ENCODE measurements at places on chromosomes 7 and 10.
A peak's percentile ranks its signal among the peaks of the same experiment; 100 is the strongest.

DNA sequence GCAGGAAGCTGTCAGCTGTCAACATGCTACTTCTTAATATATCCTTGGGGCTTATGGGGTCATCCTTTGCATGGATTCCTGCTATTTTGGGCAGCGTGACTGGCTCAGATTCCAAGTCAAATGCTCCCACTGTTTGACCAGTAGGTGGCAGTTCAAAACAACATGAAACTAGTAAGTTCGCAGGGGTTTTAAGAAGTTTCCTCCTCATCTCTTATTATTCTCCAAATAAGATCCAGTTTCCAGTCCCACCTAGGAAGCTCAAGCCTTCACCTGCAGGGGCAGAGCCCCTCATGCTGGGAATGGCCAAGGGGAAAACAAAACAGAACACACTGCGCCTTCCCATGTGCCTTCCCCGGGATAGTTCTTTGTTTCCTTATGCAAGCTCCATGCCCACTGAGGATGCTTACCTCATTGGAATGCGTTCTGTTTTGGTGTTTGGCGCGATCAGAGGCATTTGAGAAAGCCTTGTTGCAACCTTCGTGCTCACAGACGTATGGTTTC lies 259.8 kb downstream of the GLI3 start:
- DNase-seq: peak; percentile 76

- DNase-seq: no peak
Measured at GRCh38 chr7:24531255-24531654, 42.0 kb upstream of the PALS2 start.

DNA sequence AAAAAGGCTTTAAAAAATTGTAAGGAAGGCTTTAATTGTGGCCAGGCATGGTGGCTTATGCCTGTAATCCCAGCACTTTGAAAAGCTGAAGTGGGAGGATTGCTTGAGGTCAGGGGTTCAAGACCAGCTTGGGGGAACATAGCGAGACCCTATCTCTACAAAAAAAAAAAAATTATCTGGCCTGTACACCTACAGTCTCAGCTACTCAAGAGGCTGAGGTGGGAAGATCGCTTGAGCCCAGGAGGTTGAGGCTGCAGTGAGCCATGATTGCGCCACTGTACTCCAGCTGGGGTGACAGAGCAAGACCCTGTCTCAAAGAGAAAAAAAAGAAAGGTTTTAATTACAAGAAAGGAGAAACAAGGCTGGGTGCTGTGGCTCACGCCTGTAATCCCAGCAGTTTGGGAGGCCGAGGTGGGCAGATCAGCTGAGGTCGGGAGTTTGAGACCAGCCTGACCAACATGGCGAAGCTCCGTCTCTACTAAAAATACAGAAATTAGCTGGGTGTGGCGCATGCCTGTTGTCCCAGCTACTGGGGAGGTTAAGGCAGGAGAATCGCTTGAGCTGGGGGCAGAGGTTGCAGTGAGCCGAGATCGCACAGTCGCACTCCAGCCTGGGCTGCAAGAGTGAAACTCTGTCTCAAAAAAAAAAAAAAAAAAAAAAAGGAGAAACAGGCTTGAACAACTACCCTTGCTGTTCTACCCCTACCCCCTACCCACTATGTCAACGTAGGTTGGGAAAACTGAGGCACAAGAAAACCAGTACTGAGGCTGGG lies 83.7 kb downstream of the CARD11 start:
- peak; percentile 3 for DNase-seq

GRCh38 chr10:55629793-55630490 lies 731.1 kb downstream of the ZWINT start:
- DNase-seq: peak; percentile 80

GRCh38 chr7:100122568-100122967 lies 3.1 kb downstream of the CNPY4 start:
- DNase-seq: no peak

DNA sequence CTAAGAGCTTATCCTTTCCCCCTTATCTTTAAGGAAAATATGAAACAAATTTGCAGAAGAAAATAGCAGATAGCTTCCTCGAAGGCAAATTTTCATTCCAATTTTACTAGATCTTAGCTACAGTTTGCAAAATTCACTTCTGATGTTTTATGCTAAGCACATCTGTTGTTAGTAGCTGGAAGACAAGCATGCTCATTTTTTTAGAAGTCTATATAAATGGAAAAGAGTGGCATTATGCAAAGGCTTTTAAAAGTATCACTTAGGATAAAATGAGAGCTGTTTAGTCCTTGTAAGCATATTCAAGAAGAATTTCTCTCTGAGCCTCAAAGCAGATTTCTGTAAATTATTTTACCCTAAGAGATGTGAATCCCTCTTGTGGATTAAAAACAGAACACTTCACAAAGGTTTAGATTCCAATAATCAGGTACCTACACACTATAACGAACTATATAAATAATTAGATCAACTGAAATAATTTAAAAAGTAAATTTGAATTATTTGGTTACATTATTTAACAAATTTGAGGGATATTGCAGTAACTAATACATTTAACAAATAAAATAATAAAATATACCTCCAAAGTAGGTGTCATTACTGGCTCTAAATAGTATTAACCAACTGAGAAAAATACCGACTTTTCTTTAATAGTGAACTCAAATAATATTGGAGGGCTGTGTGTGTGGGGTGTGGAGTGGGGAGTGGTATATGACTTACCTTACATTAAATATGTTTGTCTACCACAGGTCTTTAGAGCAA lies 307.1 kb downstream of the SEMA3D start:
- DNase-seq: no peak

- no peak for DNase-seq
Measured at GRCh38 chr7:100556541-100556940, 17.2 kb downstream of the SAP25 start.

GRCh38 chr7:135862586-135863340 lies 114.2 kb upstream of the FAM180A start:
- peak; percentile 69 for DNase-seq

- no peak for DNase-seq
Measured at GRCh38 chr10:94397549-94398370, 4.6 kb upstream of the TBC1D12 start.

GRCh38 chr7:80060218-80060806 lies 74.3 kb upstream of the GNAI1 start:
- DNase-seq: no peak

DNA sequence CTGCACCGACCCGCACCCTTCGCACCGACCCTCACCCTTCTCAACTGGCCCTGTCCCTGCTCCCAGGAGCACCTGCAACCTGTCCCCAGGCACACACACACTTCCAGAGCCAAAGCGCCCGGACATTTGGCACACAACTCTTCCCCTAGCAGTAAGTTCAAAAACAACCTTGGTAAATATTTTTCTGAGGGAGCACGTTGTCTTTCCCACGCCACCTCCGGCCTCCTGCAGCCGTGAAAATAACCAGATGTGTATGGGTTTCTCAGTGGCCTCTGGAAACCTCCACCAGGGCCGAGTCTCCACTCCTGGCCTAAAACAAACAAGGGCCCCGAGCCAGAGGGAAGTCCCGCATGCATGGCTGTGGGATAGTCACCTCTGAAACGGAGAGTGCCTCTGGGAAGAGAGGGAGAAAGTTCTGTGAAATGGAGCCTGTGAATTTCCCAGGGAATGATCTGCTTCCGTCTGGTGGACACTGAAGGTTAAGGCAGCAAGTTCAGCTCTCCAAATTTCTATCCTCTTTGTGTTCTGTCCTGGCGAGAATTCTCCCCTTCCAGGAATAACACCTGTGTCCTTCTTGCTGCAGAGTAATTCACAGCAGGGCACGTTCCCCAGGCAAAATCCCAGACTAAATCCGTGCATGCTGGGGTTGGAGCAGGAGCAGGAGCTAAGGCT lies 15.8 kb downstream of the PODXL start:
- peak; percentile 62 for DNase-seq

DNA sequence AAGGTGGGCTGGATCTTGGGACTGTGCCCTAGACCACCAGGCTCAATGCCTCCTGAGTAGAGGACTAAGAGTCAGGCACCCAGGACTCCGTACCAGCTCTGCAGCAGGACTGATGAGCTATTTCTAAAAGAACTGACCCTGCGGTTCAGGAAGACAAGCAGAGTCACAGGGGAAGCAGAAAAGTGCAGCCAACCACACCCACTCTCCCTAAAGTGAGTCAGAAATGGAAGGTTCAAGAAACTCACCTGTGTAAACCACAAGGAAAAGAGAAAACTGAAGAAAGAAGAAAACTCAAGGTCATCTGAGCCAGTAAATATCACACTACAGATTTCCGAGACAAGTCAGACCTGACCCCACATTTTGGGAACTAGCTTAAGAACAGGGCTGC lies 2.5 kb downstream of the PARP12 start:
- no peak for DNase-seq

GRCh38 chr10:34235164-34235832 lies 579.8 kb downstream of the PARD3 start:
- DNase-seq: no peak

DNA sequence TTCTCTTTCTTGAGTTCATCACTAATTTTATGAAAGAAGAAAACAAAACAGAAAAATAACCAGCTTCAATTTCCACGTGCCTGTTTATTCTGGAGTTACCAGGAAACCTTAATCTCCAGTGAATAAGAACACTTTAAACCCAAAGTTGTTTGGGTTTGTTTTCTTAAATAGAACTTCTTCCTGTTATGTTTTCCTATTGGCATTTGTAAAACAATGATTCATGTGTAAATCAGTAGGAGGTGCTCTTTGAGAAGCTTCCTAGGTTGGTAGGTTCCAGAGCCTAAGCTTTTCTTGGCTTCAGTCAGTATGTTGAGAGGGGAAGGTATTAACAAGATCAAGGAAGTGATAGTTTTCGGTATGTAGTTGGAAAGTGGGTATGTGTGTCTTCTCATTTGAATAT lies 119.0 kb downstream of the BICC1 start:
- no peak for DNase-seq

DNA sequence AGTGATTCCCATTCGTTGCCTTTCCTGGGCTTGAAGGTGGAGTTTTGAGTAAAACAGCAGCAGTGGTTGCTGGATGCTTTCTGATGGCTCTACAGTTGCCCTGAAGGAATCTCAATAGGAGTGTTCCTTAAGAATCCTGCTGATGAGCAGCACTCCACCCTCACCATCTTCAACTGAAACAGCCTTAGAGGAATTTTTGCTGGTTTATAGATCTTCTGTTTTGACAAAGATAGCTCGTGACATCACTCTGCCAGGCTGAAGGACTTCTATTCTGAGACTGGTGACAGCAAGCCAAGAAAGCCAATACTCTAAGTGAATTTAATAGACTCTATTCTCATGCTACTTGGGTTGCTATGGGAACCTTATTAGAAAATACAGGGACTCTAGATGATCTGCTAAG lies 1014.7 kb downstream of the NRG3 start:
- DNase-seq: no peak

DNA sequence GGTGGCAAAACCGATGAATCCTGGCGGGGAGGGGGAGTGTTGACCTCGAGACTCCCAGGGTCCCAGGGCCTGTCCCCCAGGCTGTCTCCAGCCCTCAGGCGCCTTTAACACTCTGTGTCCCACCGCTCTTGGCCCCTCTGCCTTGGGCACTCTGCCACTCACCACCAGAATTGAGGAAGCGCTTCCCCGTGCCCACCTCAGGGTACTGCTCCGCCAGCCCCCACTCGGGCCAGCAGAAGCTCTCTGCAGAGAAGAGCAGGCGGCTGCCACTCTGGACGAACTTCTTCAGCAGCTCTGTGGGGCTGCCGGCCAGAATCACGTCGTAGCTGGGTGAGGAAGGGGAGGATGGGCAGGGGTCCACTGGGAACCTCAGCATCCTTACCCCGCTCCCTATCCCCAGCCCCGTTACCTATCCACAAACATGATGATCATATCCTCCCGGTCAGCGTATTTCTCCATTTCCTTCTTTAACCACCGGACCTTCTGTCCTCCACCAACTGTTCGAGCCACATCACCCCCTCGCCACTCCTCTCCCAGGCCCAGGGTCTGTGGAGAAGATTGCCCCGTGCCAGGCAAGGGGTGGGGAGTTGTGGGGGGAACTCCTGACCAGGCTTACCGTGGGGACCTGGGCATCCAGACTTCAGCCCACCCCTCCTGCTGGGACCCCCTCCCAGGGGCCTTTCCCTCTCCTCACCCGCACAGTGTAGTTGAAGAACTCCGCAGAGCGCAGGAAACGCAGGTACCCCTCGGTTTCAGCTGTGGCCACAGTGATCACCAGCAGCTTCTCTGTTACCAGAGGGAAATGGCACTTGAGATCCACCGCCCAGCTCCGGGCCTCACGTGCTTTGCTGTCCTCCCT lies 1.2 kb downstream of the PLOD3 start:
- DNase-seq: no peak

GRCh38 chr7:35865287-35865686 lies 64.4 kb downstream of the SEPTIN7 start:
- no peak for DNase-seq

- no peak for DNase-seq
Measured at GRCh38 chr7:650339-651031, 76.0 kb upstream of the DNAAF5 start.

DNA sequence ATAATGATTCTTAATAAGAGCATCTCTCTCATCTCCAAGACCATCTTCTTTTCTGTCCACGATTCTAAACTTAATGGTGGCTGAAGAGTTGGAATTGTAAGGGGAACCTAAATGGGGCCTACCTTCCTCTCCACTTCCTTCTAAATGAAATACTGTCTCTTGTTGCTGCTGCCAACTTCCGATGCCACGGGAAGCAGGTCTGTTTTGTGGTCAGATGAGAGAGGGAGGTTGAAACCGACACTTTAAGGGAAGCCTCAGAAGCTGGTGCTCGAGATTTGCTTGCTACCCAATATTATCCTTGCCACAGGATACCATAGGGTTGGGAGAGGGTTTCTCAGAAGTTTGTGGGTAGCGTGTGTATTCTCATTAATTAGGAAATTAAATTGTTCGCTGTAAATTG lies 464.1 kb downstream of the SUGCT start:
- DNase-seq: no peak

DNA sequence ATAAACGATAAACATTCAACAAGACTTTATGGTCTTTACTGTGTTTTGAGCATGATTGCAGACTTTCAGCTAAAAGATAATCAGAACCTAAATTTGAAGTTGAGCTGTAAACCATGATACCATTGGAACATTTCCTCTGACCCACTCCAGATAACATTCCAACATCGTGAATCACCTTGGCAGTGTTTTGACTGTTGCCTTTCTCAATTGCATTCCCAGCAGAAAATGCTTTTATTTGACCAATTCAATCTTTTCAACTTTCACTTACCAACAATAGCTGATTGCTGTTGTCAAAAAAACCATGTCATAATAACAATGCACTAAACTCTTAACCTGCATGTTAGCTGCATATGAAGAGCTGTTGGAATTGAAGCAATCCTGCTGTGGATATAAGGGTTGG lies 165.5 kb downstream of the MDFIC start:
- DNase-seq: no peak

GRCh38 chr10:93475871-93476270 lies 6.3 kb downstream of the MYOF start:
- DNase-seq: peak; percentile 28

- DNase-seq: peak; percentile 82
Measured at GRCh38 chr7:85186083-85186520, 754 bp downstream of the SEMA3D start.

- no peak for DNase-seq
Measured at GRCh38 chr10:65907199-65907712, 1018.6 kb upstream of the LRRTM3 start.
